Astrocyte (in vitro differentiated cells and primary cell): ENCODE measurements at places on chromosomes 12 and 14. TPM values are rescaled to one million over a fixed set of nuclear protein-coding genes. Genes with fewer than 3 reads are reported as not detected.
A peak's percentile ranks its signal among the peaks of the same experiment; 100 is the strongest.

- H3K36me3 ChIP-seq = no peaks in the 10 kb centered on the region
- H3K27me3 ChIP-seq = no peaks in the 10 kb centered on the region
- H3K27ac ChIP-seq = no peak overlapping the region
- no peak overlapping the region for H3K4me3 ChIP-seq
- peaks cover 6% of the 10 kb centered on the region for H3K4me1 ChIP-seq
- DNase-seq = no peak
These were observed 249.8 kb upstream of the ARHGAP5 start for GRCh38 chr14:31827325-31827724.

- H3K36me3 ChIP-seq = peaks cover 50% of the 10 kb centered on the region
- H3K4me3 ChIP-seq = no peak overlapping the region
- no peaks in the 10 kb centered on the region for H3K27me3 ChIP-seq
- DNase-seq = no peak
- no peak overlapping the region for H3K27ac ChIP-seq
These were observed 35.3 kb downstream of the SLC25A47 start for GRCh38 chr14:100358396-100358795.

- peak; percentile 33 for DNase-seq
- no peaks in the 10 kb centered on the region for H3K36me3 ChIP-seq
- H3K4me1 ChIP-seq = peaks cover 10% of the 10 kb centered on the region
- H3K27ac ChIP-seq = no peak overlapping the region
These were observed 57.2 kb upstream of the RIN3 start for GRCh38 chr14:92456215-92457015.

GRCh38 chr12:100427078-100427477 is 46.6 kb upstream of the NR1H4 start:
- no peaks in the 10 kb centered on the region for H3K27me3 ChIP-seq
- H3K4me3 ChIP-seq = no peak overlapping the region
- peak; percentile 79 for DNase-seq
- no peaks in the 10 kb centered on the region for H3K36me3 ChIP-seq

Gene CLEC2A
- 0.84 and 2.0 TPM in 2 replicates for total RNA-seq

GRCh38 chr12:61993734-61994345 is 266.4 kb upstream of the USP15 start:
- no peak overlapping the region for H3K27ac ChIP-seq
- no peaks in the 10 kb centered on the region for H3K36me3 ChIP-seq
- H3K4me1 ChIP-seq = no peaks in the 10 kb centered on the region
- H3K27me3 ChIP-seq = peaks cover 3% of the 10 kb centered on the region
- no peak overlapping the region for H3K4me3 ChIP-seq

Gene CCDC196
- total RNA-seq = not detected in 2 replicates
